ENCODE measurements at places on chromosomes 2 and 18. TPM values are rescaled to one million over a fixed set of nuclear protein-coding genes. Genes with fewer than 3 reads are reported as not detected.

DNA sequence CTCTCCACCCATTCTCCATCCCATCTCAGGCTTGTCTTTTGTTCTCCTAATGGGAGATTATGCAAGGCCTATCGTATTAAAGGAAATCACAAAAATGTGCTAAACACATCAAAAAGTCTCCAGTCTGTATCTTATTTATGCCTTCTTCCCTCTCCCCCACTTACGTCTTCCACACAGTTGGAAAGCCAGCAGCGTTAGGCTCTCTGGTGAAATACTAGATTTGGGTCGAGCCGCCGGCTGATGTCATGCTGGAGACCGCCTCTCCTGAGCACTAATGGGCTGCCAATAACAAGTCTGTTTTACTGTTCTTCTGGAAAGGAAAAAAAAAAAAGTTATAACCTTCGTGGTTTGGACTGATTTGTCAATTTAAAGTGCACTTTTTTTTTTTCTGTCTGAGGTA is 182.7 kb upstream of the SIX2 start:
- no peak for DNase-seq

GRCh38 chr18:72819050-72819449 is 48.7 kb downstream of the NETO1 start:
- DNase-seq = no peak

DNA sequence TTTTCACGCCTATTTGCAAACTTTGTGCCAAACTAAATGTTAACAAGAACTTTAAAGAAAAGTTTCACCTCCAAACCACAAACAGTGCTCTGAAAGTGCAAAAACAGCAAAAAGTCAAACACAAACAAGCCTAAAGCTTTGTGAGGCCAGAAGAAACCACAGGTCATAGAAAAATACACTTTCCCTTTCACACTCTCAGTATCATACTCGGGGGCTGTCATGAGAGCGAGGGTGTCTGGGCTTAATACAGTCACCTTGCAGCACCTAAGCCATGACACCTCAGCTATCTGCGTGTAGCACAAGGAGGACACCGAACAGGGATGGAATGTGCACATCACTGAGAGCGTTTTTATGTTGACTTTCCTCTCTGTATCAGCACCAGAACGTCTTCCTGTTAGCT is 26.6 kb upstream of the SEH1L start:
- DNase-seq = no peak

- DNase-seq = no peak
Observed at GRCh38 chr2:159961037-159961436, 101.4 kb downstream of the PLA2R1 start.

DNA sequence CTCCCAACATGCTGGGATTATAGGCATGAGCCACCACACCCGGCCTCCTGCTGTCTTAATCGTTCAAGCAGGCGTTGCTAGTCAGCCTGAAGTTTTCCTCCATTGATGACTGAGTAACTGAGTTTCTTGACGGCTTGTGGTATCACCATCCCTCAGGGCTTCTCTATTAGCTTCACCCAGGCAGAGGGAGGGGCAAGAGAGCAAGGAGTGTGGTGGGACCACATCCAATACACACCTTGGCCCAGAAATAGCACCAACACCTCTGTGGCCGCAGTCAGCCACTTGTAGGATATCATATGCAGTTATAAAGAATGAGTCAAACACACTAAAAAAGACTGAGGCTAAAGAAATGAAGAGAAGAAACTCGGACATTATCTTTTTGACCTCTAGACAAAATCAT is 1009.4 kb upstream of the CELF4 start:
- DNase-seq = no peak

The VWC2L gene
- total RNA-seq = not detected
